Right kidney (tissue), 9 donors: ENCODE measurements at places on chromosomes 6 and 20.

- no peak for DNase-seq
Measured at GRCh38 chr6:140101818-140102217, 727.4 kb upstream of the CITED2 start.

DNA sequence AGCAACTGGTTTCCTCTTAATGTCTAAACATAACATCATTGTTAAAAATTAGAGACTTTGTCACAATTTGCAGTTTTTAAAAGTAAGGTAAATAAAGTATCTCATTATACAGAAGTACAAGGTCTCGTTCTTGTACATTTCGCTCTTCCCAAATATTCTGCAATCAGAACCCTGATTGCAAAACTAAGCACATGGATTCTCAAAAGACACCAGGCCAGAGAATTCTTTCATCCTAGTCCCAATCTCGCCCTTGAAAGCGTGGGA, 355 bp upstream of the AKAP7 start:
- DNase-seq: no peak

GRCh38 chr6:53151676-53152075, 3.0 kb upstream of the GCM1 start:
- no peak for DNase-seq

DNA sequence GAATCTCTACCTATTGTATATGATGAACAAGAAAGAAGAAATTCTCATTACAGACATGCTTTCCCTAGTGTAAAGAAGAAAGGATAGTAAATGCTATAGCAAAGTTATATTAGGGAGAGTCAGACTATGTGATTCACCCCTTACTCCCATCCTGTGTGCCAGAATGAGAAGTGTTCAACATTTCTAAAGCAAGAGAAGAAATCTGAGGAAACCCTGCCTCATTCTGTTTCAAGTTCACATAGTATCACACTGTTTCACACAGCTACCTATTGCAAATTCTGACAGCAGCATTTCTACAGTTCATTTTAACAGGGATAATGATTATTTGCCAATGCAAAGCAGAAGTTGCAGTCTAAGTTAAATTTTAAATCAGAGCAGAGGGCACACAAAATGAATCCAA, 267.2 kb upstream of the TCF21 start:
- no peak for DNase-seq

DNA sequence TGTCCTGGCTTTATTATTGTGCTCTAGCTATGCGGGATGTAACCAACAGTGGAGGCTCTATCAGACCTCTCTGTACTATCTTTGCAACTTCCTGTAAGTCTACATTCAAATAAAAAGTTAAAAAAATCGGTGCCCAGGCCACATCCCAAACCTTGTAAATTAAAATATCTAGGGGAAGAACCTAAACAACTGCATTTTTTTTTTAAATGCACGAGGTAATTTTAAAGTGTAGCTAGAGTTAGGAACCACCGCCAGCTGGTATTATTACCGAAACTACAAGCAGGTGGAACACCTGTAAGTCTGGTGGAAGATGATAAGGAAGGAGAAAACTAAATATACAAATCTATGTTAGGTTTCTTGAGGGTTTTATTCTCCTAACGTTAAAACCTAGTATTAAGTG, 34.5 kb upstream of the ID4 start:
- no peak for DNase-seq

- peak; percentile 92 for DNase-seq
Measured at GRCh38 chr6:30742316-30743098, at the start of gene FLOT1. TSS of gene FLOT1 (minus strand) at chr6:30742687. CDS start at chr6:30742189, 498 bp downstream.

GRCh38 chr20:53768329-53768728, 174.7 kb upstream of the ZNF217 start:
- DNase-seq: no peak

GRCh38 chr20:51758978-51759544, 9.1 kb downstream of the ATP9A start:
- no peak for DNase-seq

- DNase-seq: no peak
Measured at GRCh38 chr6:117795234-117795633, 111.8 kb upstream of the SLC35F1 start.

DNA sequence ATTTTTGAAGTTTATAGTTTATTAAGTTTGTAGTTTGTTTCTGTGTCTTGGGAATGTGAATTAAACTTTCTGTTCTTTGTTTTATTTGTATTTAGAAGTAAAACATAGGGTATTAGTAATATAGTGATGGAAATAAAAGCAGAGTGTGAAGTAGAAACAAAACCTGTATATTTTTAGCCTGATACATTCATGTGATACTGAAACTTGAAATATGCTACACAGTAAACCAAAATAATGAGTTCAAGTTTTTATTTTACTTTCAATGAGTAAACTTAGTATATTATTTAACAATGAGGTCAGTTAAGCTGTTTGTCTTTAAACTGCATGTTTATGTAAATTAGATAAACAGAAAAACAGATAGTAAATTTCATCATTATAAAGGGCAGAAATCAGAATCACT, 1592.6 kb downstream of the GRIK2 start:
- DNase-seq: no peak

DNA sequence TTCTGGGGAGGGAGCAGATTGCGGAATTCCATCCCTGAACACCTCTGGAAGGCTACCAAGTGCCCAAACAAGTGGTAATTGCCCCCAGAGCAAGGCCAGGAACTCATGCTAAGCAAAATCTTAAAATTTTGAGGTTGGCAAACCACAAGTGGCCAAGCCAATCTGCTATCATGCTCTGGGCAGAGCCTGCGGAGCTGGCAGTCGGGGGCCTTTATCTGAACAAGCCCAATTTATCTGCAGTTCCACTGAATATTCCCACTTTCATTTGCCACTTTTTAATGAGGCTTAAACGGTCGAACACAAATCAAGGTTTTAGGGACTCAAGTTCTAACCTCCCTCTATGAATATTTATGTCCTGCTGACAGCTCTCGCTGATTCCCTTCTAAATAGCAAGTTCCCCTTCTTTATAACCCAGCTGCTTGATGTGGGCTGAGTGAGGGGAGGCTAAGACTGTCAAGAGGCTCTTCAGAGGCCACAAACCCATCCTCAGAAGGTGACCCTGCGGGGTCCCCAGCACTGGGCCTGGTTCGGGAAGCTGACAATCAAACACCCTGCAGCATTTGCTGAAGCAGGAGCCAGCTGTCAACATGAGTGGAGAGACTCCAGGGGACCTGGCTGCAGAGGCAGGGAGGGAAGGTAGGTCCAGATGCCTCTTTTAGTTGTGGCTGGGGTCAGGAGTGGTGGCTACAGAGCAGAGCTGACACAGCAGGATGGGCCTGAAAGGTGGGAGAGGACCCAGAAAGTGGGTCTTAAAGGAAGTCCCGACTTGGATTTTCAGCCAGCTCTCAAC, 11.9 kb downstream of the CCDC167 start:
- no peak for DNase-seq

DNA sequence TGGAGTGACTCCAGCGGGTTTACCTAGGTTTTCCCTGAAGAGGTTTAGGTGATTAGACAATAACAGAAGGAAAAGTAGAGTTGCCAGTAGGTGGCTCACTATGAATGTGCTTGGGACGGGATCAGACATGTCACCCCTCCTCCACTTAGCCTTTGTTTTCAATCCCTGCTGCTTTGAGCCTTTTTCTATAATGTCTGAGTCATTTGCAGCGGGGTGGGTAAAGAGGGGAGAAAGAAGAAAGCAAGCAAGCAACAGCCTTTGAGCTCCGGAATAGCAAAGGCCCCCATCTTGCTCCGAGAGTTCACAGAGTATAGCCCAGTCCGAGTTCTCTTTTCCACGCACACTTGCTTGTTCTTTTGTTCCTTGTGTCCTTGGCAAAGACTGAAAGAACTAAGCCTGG, 129.1 kb downstream of the PACRG start:
- peak; percentile 76 for DNase-seq

DNA sequence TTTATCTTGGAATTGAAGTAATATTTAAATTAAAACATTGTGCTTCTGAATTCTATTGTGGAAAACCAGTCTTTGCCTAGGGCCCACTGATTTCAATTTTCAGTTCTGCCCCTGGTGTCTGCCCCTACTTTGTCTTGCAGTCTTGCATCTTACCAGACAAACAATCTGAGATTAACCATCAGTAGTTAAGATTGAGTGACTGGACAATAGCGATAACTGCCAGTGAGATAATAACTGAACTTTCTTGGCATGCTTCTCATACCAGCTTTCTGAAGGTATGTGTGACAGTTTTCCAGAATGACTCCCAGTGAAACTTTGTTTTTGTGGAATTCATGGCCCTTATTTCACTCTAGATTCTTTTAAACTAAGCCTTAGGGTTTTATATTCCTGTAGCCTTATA, 53.5 kb downstream of the KCNQ5 start:
- no peak for DNase-seq

GRCh38 chr6:84764332-84765049, at the start of gene TBX18:
TSS of gene TBX18 (minus strand) at chr6:84764598. CDS start at chr6:84764181, 417 bp downstream.
- DNase-seq: peak; percentile 83

GRCh38 chr20:35006531-35006971, 50.9 kb downstream of the MYH7B start:
- DNase-seq: no peak

DNA sequence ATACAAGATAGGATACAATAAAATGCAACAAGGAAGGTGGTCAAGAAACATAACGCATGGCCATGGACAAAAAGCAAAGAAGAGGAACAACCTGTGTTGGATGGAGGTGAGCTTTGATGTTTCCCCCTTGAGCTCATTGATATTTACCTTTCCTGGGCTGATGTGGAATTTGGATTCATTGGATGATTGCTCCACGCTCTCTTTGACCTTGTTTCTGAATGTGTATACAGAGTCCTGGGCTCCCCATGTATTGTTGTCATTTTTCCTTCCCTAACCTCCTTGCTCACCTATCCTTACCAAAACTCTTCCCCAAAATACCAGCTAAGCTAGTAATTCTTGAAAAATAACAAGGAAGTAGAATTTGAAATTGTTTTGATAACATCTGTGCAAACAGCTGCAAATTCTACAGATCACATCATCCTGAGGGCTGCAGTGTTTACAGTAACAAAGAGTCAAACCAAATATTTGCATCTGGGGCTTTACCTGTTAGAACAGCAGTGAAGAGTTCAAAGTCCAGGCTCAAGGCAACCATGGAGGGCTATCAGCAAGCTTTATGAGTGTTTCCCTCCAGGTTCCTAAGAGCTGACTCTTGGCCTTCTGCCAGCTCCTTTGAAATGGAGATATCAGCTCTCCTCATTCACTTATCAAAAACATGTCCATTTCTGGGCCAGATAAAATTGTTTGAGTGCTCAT, 214.3 kb upstream of the MARCKS start:
- no peak for DNase-seq

DNA sequence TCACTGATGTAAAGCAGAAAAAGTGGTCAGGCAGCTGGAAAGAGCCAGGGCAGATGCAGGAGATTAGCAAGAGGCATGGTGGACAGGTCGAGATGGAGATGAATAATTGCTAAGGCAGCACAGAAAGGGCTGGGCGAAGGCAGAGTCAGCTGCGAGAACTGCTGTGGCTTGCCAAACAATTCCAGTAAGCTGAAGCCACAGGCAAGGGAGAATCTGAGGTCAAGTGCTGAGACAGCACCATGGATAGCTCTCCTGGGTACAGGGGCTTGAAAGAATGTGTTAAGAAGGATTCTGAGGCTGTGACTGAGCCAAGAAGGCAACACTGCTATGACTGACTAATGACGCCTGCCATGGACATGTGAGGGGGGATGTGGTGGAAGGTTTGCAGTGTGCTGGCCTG, 220.8 kb upstream of the FOXA2 start:
- no peak for DNase-seq

DNA sequence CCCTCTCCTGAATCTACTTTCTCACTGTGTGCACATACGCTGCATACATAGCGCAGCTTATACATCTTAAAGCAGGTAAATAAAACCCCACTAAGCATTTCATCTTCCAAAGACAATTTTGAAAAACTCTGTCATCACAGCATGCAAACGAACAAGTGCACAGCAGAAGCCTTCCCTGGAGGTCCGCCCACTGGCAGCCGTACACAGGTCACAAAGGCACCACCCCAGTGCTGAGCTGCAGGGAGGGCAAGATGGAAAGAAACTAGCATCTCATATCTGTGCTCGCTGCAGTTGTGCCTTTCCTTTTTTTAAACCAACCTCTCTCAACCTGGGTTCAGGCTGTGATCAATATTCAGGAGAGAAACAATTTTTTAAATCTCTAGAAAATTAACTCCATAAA, 73.3 kb downstream of the HUS1B start:
- no peak for DNase-seq

GRCh38 chr20:56949318-56949717, 317.1 kb downstream of the BMP7 start:
- DNase-seq: no peak

GRCh38 chr6:168133687-168134559, 54.9 kb upstream of the FRMD1 start:
- DNase-seq: no peak

- DNase-seq: peak; percentile 48
Measured at GRCh38 chr6:168607272-168608112, 166.5 kb downstream of the SMOC2 start.

DNA sequence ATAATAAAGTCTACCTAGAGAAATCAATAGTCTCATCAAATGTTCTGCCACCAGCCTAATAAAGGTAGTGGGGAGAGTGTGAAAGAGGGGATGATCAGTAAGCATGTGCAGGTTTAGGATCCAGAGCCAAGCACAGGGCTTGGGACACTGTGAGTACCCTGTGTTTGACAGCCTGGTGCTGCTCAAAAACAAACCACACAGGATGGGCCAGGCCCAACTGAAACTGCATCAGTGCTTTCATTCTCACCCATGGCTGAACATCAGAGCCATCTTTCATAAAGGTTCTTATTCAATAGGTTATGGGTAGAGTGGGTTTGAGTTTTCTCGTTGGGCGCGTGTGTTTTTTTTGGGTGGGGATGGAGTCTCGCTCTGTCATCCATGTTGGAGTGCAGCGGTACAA, 87.3 kb upstream of the NHSL1 start:
- no peak for DNase-seq

DNA sequence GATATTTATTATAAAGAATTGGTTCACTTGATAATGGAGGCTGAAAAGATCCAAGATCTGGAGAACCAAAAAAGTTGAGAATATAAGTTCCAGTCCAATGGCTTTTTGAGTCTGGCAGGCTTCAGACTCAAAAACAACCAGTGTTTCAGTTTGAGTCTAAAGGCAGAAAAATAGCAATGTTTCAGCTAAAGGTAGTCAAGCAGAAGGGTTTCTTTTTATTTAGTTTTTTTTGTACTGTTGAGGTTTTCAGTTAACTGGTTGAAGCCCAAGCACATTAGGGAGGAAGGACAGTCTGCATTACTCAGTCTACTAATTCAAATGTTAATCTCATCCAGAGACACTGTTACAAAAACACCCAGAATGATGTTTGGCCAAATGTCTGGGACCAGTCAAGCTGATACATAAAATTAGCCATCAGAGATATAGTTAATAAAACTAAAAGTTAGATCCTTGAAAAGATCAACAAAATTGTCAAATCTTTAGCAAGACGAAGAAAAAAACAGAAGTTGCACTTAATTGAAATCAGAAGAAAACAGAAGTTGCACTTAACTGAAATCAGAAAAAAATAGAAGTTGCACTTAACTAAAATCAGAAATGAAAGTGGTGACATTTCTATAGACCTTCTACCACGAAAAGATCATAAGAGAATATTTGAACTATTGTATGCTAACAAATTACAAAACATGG, 980.3 kb upstream of the FLRT3 start:
- no peak for DNase-seq
